ENCODE measurements at places on chromosomes 6 and 20.

- DNase-seq, result no peak
Observed at GRCh38 chr6:165002866-165003265, 306.5 kb downstream of the C6orf118 start.

DNA sequence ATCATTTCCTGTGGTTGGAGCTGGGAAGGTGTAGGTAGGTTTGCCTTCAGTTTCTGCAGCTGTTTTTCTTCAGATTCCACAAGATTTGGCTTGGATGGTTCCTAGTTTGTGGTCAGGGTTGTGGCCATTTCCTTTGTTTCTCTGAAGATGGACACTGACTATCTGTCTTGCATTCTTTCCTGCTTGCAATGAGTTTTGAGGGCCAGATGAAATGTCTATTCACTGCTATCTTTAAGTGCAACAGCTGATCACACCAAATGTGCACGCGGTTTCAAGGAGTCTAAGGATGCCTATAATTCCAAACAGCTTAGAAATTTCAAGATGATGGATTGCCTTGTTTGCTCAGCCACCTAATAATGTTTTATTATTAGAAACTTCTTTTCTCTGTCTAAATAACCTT lies 28.4 kb downstream of the IL20RA start:
- DNase-seq, result peak; percentile 48

- no peak for DNase-seq
Observed at GRCh38 chr20:64074184-64074789, 5.0 kb downstream of the RGS19 start.

DNA sequence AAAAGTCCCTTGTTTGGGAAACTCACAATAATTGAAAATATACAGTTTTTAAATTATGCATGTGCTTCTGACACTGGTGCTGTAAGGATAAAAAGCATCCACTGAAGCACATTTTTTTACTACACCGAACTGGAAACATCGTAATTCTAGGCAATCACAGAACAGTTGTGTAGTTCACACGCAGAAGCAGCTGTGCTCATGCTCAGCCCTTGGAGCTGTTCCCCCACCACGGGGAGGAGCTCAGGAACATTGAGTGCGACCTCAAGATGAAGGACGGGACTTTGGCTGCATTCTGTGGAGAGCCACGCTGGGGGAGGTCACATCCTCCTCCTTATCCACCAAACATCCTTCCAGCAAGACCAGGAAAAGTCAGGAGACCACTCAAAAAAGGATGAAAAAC lies 466.3 kb upstream of the CDH4 start:
- DNase-seq, result no peak

- DNase-seq, result no peak
Observed at GRCh38 chr6:107292715-107293271, 166.6 kb downstream of the PDSS2 start.

- no peak for DNase-seq
Observed at GRCh38 chr20:47557791-47558190, 56.1 kb downstream of the NCOA3 start.

DNA sequence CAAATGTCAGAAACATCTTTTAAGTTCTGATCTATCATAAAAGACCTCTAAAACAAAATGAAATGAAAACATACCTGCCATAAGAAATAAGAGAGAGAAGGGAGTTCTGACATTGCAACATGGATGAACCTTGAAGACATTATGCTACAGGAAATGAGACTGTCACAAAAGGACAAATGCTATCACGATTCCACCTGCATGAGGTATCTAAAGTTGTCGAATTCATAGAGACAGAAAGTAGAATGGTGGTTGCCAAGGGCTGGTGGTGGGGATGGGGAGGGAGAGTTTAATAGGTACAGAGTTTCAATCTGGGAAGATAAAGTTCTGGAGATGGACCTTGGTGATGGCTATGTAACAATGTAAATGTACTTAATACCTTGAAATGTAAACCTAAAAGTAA lies 3.3 kb downstream of the EZR start:
- DNase-seq, result no peak

DNA sequence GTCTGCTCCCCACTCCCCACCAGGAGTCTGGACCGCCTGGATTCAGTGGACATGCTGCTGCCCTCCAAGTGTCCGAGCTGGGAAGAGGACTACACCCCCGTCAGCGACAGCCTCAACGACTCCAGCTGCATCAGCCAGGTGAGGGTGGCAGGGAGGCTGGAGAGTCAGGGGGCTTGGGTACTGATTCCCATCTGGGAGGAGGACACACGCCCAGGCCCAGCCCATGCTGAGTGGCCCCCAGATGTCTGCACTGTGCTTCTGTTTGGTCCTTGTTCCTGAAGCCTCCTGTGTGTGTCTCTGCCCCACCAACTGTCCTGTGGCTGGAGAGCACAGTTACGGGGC lies 101.6 kb upstream of the MYL9 start:
- no peak for DNase-seq

- no peak for DNase-seq
Observed at GRCh38 chr6:26452631-26453235, 5.0 kb upstream of the BTN2A1 start.

- peak; percentile 73 for DNase-seq
Observed at GRCh38 chr20:37223053-37223452, 38.6 kb downstream of the GHRH start.

DNA sequence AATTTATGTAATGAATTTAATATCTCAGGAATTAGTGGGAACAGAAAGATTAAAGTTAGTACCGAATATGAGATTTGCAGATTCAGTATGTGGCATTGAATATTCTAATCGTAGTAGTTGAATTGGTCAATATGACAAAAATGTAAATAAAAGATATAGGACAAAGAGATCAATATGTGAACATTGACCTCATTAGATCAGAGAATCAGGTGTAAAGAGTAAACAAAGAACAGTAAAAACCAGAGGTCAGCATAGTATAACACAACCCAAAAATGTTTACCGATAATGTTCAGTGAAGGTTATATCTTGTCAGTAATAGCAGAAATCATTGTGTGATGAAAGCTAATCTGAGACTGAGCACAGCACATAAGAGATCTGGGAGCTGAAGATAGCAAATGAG lies 152.0 kb downstream of the FAM83B start:
- DNase-seq, result no peak

- no peak for DNase-seq
Observed at GRCh38 chr20:39165099-39165498, 203.0 kb downstream of the DHX35 start.

- no peak for DNase-seq
Observed at GRCh38 chr6:168105813-168106632, 27.0 kb upstream of the FRMD1 start.

DNA sequence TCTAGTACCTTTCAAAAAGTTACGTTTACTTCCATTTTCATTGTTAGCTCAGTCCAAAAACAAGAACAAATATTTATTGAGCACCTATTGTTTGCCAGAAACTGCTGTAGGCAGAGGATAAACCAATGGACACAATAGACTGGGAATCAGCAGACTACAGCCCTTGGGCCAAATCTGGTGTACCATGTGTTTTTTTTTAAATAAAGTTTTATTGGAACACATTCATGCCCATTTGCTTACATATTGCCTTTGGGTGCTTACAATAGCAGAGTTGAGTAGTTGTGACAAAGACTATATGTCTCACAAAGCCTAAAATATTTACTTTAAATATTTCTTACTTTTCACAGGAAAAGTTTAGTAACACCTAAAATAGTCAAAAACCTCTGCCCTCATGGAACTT lies 216.1 kb downstream of the COL9A1 start:
- DNase-seq, result no peak

DNA sequence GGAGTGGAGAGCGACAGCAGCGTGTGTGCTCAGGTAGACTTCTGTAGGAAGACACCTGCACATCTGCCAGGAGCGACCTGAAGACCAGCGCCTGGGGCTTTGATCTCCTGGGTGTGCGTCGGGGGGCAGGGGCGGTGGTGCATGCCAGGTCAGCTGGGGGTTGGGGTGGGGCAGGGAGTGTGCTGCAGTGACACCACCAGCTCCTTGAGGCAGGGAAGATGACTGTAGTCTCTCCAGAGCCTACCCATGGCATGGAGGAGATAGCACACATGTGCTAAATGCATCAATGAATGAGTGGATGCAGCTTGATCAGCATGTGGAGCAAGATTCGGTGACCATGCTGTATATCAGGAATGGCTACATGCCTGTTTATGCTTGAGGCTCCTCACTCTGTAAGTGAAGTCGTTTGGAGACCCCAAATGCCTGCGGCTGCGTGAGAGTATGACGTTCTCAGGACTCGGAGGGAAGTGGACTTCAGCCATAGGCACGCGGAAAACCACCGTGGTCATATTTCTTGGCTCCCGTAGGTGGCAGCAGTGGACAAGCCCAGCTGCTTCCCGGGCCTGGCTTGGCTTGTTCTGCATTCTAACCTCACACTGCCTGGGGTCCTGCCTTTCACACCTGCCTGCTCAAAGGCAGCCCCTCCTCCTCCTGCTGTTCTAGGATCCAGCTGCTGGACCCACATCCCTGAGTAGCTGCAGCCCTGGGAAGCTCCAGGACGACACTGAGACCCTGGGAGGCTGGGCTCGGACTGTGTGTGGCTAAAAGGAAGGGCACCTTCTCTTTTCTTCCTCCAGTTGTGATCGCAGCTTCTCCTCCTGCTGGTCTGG lies 39.4 kb upstream of the KCNK16 start:
- DNase-seq, result peak; percentile 55

DNA sequence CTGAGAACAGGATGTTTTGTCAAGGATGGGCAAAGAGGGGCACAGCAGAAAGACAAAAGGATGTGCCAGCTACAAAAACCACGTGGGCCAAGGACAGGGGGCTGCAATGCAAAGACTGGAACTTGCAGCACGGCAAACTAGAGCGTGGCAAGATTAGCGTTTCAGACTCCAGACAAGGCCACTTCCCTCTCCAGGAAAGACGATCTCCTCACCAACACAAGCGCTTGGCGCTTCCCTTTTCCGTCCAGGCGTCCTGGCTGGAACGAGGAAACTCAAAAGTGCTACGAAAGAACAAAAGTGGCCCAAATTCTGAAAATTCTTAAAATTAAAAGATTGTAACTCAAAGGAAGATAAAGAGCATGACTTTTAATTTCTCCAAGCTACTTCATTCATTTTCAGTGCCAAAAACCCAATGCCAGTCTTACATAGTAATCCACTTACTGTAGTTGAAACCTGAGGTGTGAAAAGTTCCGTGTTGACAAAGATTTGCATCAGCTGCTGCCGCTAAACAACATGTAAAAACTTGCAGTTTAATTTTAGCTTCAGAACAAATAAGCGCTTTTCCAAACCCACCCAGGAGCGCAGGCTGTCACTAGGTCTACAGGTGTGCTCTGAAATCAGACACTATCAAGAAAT lies 207.1 kb upstream of the RREB1 start:
- no peak for DNase-seq

DNA sequence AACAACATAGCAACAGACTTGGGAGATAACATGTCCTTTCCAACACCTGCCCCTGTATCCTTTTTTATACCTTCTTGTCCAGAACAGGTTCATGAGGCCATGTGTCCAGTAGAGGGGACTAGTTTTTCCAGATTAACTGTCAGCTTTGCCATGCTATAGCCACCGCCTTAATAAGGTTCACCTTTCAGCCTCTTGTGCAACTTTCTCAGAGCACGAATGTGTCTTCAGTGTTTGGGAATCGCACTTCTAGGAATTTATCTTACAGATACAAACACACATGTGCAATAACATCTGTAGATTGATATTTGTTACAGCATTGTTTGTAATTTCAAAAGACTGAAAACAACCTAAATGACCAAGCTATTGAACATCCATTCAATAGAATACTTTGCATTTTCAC lies 21.4 kb downstream of the NCR2 start:
- no peak for DNase-seq

DNA sequence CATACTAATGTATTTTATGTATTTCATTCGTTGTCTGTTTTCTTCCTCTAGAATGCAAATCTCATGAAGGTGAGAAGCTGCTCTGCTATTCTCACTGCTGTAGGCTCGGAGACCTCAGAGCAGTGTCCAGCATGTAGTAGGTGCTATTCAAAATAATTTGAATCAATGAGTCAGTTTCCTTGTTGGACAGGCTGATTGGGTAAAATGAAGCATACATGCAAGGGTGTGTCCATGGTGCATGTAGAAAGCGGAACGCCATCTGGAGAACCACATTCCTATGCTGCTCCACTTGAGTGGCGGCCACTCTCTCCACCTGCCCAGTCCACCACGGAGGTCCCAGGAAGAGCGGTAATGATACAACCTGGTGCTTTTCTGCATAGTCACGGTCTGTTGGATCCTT lies 412.1 kb downstream of the QKI start:
- no peak for DNase-seq

GRCh38 chr20:19889011-19889953 lies 127.9 kb upstream of the NAA20 start:
- peak; percentile 79 for DNase-seq

DNA sequence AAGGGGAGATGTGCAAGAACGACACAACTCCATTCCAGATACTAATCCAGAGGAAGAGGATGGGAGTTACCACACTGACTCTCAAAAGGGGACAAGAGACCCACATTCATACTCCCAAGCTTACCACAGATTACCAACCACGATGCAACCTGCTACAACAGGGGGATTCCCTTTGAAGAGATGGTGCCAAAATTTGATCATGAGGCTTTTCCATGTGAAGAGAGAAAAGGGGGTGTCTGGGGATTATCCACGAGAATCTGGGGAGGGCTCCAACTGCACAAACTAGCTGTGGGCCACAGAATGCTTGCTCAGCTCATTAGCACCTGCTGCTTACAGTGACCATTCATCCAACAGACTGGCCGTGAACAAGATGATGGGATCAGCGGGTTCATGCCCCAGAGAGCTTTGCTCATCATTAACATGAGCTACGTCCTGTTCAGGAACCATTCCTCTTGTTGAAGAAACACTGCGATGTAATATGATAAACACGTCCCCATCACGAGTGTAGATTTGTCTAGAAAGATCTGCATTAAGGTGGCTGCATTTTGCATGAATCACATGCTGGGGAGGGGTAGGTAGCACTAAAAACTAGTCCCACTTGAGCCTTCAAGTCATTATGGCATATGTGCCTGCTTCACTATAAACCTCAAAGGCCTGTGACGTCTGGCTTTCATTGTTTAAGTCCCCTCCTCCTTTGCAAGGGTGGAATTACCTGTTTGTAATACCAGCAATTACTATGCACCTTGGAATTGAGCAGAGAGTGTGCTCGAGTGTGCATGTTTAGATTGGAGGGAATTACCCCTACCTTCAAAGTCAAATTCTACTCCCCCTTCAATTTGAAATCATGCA lies 4.0 kb downstream of the PLAGL2 start:
- no peak for DNase-seq
